ENCODE measurements at places on chromosomes 4 and X.

- no peak for DNase-seq
Measured at GRCh38 chr4:155954939-155955338, 1.3 kb upstream of the CTSO start.

DNA sequence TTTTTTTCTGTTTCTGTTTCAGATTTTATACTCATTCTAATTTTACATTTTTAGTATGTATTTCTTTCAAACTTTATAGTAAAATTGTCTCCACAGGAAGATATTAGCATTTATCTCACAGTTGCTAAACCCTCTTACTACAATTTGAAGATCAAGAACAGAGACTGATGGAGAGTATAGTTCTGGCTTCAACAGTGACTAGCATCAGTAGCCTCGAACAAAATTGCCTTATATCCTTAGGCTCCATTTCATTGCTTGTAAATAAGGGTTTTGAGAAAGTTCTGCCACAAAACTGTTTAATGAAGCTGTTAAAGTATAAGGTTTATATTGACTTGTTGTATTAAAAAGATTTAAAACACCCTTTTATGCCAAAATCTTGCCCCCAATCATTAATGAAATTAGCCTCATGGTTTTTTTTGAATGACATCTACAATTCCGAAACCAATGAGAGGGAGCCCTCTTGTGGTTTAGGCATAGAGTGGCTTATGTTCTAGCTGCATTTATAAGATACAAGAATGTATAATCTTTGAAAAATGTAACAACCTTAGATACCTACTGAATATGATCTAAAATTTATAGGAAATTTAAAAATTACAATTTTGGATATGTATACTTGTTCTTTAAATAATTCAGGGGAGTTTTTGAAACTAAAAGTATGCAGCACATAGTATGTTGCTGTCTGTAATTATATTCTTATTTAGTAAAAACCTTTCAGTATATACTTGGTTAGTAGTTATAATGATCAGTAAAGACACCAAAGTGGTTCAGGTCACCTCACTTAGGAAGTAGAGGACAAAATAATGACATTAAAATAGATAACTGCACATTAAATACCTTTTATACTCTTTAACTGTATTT lies 109.8 kb upstream of the HPGD start:
- DNase-seq: peak; percentile 4

DNA sequence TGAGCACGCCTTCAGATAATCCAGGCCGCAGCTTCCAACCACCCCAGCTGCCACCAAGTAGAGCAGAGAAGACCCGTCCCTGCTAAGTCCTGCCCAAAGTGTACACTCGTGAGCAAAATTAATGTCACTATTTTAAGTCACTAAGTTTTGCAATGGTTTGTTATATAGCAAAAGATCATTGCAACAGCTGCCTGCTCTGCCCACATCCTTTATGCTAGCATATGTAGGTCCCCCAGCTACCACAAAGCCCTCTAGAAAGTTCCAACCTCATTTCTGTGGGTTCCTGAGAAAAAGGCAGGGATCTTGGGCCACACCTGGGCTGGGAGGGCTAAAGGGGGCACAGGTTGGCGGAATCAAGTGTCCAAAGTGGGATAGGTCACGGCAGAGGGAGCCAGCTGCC lies 346.9 kb downstream of the BCOR start:
- no peak for DNase-seq

DNA sequence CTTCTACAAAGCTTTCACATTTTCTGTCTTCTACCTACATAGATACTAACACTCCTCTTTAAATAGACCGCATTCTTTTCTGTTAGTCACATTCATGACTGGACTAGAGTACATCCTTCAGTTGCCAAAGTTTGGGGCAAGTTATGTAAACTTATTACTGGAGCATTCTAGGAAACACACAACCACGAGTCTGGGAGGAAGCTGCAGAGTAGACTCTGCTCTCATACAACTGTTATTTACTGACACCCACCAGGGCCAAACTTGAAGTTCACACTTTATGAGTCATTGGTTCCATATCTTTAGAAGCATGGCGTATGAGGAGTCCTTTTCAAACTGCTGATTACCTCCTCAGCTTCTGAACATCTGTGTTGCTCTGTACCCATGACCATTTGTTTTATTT lies 87.0 kb downstream of the RNF150 start:
- DNase-seq: no peak

DNA sequence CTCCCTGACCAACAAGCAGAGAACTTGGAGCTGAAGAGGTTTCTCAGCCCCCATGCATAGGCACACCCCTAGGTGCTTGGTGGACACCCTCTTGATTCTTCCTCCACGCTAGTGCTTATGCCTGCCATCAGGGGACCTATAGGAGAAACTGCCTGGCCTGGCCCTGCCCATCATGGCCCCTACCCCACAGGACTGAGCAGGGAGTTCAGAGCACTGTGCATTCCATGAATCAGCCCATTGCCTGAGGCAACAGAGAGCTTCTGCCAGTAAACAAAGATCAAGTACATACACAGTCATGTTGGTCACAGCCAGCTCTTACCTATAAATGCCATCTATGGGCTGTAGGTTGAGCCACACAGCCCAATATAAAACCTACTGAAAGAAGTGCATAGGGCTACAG lies 99.1 kb upstream of the EDNRA start:
- no peak for DNase-seq

DNA sequence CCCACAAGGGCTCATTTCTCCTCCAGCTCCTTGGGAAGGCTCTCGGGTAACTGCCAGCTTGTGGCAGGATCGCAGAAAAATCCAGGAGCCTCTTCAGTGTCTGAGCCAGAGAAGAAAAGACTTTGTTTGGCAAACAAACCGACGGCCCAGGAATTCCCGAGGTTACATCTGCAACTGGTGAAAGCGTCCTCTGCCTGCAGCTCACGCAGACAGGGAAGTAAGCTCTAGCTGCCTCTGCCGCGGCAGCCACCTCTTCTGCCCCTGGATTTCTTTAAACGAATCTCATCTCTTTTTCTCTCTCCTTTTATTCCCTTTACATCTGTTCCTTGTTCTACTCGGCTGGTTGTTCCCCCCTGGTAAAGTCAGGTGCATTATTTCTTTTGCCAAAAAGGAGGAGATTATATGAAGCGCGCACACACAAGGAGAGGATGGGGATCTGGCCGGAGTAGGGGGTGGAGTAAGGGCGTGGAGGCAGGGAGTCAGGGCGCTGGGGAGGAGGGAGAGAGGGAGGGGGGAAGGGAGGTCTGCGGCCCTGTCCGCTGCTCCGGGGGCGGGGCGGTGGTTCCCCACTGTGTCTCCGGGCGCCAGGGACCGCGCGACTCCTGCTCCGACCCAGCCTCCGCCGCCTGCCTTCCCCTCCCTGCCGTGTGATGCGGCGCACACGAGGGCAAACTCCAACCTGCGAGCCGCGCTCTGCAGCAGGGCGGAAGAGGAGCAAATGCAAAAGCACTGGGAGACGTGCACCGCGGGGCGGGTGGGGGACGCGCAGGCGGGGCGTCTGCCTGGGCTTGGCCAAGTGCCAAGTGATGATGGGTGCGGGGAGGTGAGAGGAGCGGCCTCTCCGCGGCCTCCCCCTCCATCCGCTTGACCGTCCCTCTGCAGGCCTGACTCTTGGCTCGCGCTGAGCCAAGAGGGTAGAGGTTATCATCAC lies at the start of gene DCHS2:
TSS of gene DCHS2 (minus strand) at position 459 of the 931 bp plus-strand sequence. CDS start at position 15, 444 bp downstream.
- DNase-seq: no peak

- DNase-seq: no peak
Measured at GRCh38 chr4:14767142-14767541, 235.1 kb upstream of the CPEB2 start.

- no peak for DNase-seq
Measured at GRCh38 chr4:176153124-176153523, 42.3 kb downstream of the SPATA4 start.

DNA sequence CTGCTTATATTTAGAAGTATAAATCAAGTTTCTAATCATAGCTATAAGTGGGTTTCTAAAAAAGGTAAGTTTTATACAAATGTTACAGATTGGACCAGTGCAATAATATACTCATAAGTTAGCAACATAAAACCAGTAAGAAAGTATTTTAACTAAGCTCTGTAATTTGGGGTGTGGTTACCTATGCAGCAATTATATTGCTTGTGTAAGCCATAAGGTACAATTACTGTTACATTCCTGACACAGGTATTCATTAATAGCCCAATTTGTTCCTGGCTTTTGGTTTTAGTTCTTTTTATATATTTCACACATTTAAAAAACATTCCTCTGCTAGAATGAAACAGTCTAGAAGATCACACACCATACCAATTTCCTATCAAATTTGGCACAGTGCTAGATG lies 115.1 kb downstream of the FRYL start:
- no peak for DNase-seq

DNA sequence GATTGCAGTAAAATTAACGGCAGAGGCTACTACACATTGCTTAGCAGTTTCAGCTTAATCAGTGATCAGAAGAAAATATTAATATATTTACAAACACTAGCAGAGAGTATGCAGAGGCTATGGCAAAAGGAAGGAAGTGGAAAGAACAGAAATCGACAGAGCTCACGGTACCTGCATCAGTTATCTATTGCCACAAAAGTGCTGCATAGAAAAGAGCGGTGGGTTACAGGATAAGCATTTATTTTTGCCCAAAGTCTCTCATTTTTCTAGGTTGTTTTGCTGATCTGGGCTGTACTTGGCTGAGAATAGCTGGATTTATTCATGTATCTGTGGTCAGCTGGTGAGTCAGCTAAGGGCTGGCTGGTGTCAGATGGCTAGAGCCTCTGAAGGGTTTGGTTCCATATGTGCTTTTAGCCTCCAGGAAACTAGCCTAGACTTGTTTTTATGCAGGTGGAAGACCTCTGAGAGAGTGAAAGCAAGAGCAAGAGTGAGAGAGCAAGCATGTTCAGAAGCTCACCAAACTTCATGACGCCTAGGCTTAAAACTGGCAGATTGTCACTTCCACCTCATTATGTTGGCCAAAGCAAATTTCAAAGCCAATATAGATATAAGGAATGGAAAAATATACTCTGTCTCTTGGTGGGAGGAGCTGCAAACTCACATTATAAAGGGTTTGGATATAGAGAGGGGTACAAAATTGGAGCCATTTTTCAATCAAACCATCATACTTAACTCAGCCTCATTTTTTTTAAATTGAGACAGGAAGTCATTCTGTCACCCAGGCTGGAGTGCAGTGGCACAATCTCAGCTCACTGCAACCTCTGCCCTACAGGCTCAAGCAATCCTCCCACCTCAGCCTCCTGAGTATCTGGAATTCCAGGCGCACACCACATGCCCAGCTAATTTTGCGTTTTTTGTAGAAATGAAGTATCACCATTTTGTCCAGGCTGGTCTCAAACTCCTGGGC lies 153.2 kb upstream of the RPL34 start:
- peak; percentile 43 for DNase-seq

GRCh38 chrX:39381422-39381821 lies 580.2 kb downstream of the MID1IP1 start:
- no peak for DNase-seq

DNA sequence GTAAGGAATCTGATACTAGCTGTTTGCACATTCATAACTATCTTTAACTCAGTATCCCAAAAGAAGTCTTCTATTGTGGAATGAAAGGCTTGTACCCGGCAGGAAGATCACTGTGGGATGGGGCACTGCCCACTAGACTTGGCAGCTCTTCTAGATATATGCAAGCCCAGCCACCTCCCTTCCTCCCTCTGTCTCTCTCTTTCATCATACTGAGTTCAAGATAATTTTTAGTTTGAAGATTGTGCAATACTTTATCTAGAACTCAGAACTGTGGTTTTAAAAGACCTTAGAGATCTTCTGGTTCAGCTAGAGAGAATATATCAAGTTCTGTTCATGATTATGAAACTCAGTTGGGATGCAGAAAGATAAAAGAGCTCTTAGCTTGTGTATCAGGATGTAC lies 22.5 kb upstream of the GPR34 start:
- no peak for DNase-seq

GRCh38 chr4:119281393-119281792 lies 40.5 kb downstream of the FABP2 start:
- DNase-seq: no peak

- DNase-seq: no peak
Measured at GRCh38 chr4:55358246-55358645, 12.2 kb downstream of the SRD5A3 start.

DNA sequence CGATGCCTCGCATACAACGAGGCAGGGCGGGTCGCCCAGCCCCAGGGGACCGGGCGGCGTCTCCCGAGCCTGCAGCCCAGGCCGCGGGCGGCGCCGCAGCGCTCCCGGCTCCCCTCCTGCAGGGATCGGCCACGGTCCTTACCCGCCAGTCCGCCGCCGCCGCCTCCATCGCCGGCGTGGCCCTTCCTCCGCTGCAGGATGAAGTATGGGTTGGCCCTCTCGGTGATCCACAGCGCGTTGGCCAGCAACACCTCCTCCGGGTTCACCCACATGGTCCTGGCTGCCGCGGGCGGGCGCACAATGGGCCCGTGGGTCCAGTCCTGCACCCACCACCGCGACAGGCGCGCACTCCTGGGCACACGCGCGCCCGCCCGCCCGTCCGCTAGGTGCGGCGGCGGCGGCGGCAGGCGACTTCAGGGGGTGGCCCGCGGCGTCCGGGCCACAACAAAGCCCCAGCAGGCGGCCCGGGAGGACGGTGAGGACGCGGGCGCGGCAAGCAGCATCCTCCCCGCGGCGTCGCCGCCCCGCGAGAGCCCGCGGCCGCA lies 339 bp downstream of the TBC1D9 start:
- no peak for DNase-seq

- DNase-seq: no peak
Measured at GRCh38 chr4:162852642-162853041, 314.0 kb downstream of the NAF1 start.

- peak; percentile 65 for DNase-seq
Measured at GRCh38 chr4:152138451-152138850, 377.6 kb upstream of the GATB start.

- peak; percentile 87 for DNase-seq
Measured at GRCh38 chrX:130091980-130092522, 18.2 kb downstream of the ELF4 start.

DNA sequence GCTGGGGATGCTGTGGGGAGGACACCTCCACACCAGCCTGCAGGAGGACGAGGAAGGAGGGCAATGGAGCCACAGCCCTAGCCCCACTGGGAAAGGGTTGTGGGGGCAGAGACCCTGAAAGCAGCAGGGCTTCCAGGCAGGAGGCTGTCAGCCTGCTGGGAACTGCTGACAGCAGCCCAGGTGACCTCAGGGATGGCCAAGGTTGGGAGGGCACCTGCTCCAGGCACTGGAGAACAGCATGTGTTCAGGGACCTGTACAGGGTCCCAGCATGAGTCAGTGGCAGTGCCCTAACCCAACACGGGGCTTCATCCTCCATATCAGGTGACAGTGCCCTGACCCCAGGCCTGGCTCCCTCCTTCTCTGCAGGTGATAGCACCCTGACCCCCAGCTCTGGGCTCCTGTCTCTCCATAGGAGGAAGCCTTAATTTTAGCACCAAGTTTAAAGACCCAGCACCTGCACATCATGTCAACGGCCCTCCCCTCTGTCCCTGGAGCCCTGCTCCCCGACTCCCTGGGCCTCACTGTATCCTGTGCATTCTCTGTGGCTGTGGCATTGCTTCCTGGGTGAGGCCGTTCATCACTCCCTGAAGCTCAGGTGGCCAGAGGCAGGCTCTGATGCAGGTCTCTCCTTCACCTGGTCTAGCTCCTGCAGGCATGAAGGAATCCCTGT lies 66.3 kb downstream of the CRMP1 start:
- DNase-seq: no peak

- DNase-seq: no peak
Measured at GRCh38 chr4:18192901-18193300, 171.3 kb upstream of the LCORL start.

- no peak for DNase-seq
Measured at GRCh38 chr4:53313510-53313909, 52.4 kb downstream of the SCFD2 start.

- no peak for DNase-seq
Measured at GRCh38 chrX:11728556-11728955, 29.5 kb upstream of the MSL3 start.

Data from CD4-positive, alpha-beta T cell treated with Interleukin-6 for 4 hours (primary cell).